ENCODE measurements at places on chromosomes 2 and 18.

- DNase-seq = no peak
Measured at GRCh38 chr2:226652369-226652768, 147.3 kb downstream of the IRS1 start.

GRCh38 chr2:33273479-33273878 lies 203.0 kb upstream of the RASGRP3 start:
- no peak for DNase-seq

GRCh38 chr2:55158111-55158814 lies 73.8 kb downstream of the CLHC1 start:
- DNase-seq = no peak

DNA sequence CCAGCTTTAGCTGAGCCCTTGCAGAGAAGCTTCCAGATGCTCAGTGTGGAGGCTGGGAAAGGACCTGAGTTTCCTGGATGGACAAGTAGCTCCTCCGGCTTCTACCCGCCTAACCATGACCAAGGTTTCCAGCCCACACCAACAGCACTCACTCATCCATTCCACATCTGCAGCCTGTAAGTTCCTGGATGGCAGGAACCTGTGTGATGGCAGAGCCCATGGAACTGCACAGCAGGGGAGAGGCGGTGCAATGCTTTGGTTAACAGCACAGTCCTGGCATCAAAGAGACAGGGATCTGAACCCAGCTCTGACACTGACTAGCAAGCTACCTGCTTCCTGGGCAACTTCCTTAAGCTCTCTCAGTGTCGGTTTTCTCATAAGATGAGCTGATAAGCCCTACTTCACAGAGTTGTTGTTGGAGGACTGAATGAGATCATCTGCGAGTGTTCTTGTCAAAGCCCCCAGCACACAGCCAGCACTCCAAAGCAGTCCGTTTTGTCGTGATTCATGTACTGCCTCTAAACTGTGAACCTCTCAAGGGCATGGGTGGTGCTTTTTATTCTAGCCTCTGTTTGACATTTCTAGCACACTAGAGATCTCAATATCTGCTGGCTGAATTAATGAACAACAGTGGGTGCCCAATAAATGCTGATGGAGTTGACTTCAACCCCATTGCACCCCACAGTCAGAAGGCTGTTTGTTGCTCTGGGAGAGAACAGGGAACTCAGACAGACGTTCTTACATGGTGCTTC lies 41.6 kb upstream of the OTOF start:
- no peak for DNase-seq

GRCh38 chr2:108119492-108119891 lies 120.3 kb upstream of the SULT1C3 start:
- no peak for DNase-seq

DNA sequence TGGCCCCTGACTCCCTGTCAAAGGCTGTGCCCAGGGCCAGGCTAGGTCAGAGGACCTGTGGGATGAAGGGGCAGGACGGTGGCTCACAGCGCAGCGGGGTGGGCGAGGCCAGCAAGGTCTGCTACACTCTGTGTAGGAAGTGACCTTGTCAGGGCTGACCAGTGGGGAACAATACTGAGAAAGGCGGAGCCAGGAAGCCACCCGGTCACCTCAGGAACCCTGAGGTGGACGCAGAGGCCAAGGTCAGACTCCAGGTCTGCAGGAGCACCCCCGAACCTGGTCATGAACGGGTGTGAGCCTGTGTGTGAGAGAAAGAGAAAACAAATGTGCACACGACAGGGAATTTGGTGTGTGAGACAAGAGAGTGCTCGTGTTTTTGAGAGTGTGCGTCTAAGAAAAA lies 72.3 kb downstream of the SMAD7 start:
- DNase-seq = no peak

DNA sequence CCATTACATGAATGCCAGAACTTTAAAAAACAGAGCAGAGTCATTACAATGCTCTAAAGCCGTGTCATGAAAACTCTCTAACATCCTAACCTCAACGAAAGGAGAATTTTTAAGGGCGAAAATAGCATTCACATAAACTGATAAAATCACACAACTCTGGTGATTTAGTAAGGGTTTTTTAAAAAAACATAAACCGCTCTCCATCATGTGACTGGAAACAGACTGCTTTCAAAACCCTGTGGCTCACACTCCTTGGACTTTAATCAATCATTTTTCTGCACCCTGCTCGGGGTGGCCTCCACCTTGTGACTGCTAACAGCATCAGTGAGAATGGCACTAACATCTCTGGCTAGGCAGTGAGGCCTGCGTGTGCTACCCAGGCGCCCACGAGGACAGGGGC lies 12.1 kb downstream of the DOCK10 start:
- no peak for DNase-seq

- DNase-seq = no peak
Measured at GRCh38 chr18:3478262-3478978, 28.4 kb downstream of the TGIF1 start.

DNA sequence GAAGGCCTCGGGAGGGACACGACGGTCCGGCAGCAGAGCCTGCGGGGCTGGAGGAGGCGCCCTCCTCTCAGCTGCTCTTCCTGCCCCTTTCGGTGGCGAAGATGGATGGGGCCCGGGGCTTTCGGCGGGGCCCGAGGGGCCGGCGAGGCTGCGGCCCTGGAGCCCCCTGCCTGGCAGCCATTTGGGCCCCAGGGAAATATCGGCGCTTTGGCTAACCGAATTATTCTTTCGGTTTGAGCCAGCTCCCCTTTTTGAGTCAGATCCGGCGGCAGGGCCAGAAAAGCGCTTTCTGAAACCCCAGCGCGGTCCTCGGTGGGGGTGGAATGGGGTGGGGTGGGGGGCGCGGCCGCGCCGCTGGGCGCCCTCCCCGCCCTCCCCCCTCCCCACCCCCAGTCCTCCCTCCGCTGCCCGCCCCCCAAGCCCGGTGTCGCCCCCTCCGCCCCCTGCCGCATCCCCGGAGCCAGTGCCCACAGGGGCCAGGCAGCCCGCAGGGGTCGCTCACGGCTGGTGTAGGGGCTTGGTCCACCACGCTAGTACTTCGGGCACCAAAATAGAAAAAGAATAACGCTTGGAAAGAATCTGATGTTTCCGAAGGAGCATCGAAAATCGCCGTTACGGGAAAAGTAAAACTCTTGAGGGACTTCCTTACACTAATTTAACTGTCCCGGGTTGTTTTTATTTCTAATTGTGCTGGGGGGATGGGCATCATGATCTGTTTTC lies 9.1 kb upstream of the ARID5A start:
- DNase-seq = no peak

GRCh38 chr2:36696533-36696932 lies at the start of gene VIT:
Gene VIT (plus strand): TSS chr2:36696707. CDS start chr2:36716371, 19,664 bp downstream.
- no peak for DNase-seq

- no peak for DNase-seq
Measured at GRCh38 chr2:190533968-190534309, 583 bp downstream of the NEMP2 start.

DNA sequence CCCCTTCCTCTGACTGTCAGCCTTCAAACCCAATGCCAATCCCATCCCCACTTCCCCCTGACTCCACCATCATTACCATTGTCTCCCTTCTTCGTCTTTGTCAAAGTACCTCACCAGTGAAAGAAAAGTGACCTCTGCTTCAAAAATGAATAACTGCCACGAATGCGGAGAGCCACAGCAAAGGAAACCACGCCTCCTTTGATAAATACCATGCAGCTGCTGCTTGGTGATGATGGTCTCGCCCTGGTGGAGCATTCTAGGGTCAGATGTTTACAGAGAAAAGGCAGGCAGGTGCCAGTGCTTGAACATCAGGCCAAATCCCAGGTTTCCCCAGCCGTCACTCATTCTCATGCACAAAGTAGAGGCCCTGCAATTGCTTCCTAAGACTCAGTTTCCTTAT lies 162.2 kb downstream of the BCL11A start:
- no peak for DNase-seq

DNA sequence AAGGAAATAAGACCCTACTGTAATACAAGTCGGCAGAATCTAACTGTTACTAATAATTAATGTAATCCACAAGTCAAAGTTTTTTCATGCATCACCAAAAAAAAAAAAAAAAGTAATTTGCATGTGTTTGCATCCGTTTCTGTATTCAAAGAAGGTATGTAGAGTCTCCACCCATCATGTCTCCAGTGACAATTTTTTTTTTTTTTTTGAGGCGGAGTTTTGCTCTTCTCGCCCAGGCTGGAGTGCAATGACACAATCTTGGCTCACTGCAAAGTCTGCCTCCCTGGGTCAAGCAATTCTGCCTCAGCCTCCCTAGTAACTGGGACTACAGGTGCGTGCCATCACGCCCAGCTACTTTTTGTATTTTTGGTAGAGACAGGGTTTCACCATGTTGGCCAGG lies 24.2 kb upstream of the NFU1 start:
- DNase-seq = no peak

- no peak for DNase-seq
Measured at GRCh38 chr2:234638966-234639365, 142.1 kb upstream of the ARL4C start.

GRCh38 chr18:60676815-60677214 lies 304.2 kb upstream of the MC4R start:
- DNase-seq = no peak

DNA sequence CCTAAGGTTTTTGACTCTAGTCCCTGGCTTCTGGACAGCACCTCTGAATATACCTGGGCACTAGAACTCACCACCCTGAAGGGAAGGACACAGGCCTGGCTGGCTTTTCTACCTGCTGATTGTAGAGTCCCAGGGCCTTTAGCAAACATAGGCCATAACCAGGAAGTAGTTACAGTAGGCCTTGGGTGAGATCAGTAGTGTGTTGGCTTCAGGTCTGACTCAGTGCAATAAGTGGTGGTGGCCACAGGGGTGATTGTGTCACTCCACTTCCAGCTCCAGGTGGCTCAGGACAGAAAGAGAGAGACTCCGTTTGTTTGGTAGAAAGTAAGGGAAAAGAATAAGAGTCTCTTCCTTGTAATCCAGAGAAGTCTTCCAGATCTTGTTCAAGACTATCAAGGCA lies 101.7 kb upstream of the LGALSL start:
- DNase-seq = no peak

DNA sequence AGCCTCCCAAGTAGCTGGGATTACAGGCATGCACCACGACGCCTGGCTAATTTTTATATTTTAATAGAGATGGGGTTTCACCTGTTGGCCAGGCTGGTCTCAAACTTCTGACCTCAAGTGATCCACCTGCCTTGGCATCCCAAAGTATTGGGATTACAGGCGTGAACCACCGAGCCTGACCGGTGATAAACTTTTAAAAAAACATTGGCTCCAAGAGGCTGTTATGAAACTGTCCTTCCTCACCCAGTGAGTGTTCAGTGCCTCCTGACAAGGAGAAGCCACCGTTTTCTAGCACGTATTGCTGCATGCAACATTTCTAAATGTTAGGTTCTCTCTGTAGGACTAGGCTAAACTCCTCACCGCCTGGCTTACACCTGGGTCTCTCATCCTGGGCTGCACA lies 63.3 kb downstream of the EDAR start:
- no peak for DNase-seq

DNA sequence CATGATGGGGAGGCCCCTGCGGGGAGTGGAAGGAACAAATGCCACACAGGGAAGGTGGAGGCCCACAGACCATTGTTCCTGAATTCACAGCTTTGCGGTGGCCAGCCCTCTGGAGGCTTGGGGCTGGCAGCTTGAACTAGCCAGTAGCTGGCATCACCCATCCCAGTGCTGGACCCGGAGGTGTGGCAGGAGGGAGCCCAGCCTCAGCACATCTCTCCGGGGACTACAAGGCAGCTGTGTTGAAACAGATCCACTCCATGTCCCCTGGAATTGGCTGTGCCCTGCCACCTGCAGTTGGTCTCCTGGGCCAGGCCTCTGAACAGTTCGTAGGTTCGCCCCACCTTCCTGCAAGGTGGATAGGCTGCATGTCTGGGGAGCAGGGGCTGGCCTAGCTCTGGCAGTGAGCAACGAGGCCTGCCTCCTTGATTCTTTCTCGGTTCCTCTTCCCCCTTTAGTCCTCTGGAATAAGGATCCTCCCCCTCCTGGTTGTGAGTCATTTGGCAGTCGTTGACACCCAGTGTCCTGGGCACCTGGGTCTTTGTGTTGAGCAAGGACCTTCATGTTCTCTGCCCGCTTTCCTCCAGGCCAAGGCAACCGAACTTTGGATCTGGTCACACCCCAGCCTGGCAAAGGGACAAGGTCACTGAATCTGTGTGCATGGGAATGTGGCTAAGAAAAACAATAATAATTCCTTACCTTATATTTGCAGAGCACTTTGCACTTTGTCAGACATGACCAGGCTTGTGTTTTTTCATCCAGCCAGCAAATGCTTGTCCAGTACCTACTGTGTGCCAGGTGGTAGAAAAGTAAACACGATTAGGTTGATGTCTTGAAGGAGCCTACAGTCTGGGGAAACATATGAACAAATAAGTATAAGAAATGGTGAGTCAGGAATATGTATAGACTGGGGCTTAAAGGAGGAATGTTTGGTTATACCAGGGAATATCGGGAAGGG lies 55.0 kb upstream of the MCFD2 start:
- DNase-seq = no peak

All from NCI-H2081 treated with DMSO at 0.1 percent for 48 hours (cell line).